ENCODE measurements at places on chromosomes 2 and 18.

- no peak for DNase-seq
Observed at GRCh38 chr2:128450211-128451024, 131.8 kb upstream of the HS6ST1 start.

- no peak for DNase-seq
Observed at GRCh38 chr2:241492174-241492565, 16.2 kb downstream of the STK25 start.

DNA sequence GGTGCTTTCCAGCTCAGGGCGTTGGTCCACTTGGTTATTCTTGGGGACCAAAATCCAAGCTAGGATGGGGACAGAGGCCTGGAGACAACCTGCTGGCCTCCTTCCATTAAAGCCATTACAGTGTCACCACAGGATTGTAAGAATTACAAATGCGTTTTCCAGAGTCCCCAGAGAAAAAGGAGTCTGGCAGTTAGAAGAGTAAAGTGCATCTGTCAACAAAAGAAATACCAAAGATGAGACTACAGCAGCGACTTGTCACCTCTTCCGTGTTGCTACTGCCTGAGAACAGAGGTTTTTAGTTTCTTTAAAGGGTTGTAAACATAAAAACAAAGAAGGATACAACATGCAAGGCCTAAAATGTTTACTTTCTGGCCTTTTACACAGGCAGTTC is 235.7 kb downstream of the AGAP1 start:
- no peak for DNase-seq

- DNase-seq, result no peak
Observed at GRCh38 chr18:76361219-76361618, 133.8 kb downstream of the ZNF516 start.

GRCh38 chr2:176158186-176158591 is 1.1 kb downstream of the HOXD3 start:
- no peak for DNase-seq

DNA sequence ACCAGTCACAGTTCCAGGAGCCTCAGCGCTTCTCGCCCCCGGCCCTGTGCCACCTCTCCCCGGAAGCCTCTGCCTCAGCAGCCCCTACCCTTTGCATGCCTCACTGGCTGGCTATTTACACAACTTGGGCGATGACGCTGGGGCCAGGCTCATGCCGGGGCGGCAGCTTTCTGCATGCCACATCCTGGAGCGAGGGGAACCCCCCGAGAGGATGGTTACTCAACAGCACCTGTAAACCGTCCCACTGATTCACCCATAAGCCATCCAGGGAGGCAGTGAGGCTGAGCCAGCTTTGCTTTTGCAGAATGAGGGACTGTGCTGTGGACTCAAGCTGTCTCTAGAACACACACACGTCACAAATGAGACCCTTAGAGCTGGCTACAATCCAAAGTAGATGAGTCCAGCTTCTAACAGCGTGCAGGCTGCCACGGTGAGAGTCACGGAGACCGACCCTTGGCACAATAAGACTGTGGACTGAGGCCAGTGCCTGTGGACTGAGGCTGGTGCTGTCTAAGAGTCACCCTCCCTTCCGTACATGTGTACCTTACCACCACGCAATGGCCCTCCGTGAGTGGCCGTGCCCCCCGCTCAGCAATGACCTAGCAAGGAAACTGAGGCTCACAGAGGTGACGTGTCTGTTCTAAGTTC is 45.6 kb upstream of the ODC1 start:
- DNase-seq, result peak; percentile 62

GRCh38 chr2:38170067-38170466 is 94.1 kb upstream of the CYP1B1 start:
- no peak for DNase-seq

- no peak for DNase-seq
Observed at GRCh38 chr2:235255693-235256092, 238.2 kb upstream of the AGAP1 start.

- DNase-seq, result no peak
Observed at GRCh38 chr2:112627060-112628040, 18.4 kb upstream of the SLC20A1 start.

Measured in stimulated activated CD8-positive, alpha-beta memory T cell treated with anti-CD3 and anti-CD28 coated beads, Interleukin-4, amount 100 ng/mL, for 1 hour (primary cell).